ENCODE measurements at places on chromosomes 5 and 9.
A peak's percentile ranks its signal among the peaks of the same experiment; 100 is the strongest.

GRCh38 chr5:97412959-97413358, 229.9 kb upstream of the RIOK2 start:
- DNase-seq: no peak

DNA sequence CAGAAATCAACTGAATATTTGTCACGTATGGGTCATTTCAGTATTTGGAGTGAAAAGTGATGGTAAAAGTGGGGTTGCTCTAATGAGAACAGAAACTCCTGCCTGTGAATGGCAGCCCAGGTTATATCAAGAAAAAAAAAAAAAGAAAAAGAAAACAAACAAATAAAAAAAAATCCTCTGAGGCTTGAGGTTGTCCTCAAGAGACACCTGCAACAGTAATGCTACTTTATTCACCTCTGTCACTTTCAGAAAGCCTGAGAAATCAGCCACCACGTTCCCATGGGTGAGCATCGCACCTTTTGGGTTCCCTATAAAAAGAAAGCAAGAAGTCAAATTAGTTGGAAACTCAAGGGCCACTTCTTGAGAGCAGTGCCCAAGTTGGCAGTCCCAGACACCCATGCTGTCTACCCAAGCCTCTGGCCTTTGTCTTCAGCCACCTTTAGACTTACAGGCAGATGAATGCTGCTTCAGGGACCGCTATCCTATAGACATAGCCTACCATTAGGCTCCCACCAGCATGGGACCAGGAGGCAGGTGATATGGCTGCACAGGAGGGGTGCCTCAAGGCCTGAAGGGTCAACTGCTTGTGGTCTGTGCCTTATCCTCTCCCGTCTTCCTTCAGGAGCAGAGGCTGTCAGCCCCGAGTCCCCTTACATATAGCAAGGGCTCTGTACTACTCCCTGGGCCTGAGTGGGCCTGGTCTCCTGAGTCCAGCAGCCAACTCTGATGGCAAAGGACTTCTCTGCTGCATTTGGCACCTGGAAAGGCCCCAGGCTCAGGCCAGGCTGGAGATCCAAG, 31.1 kb upstream of the MEIKIN start:
- DNase-seq: no peak

GRCh38 chr9:127778280-127779135, at the start of gene SH2D3C:
SH2D3C (minus strand) TSS chr9:127778666; CDS start chr9:127778627, 39 bp downstream.
- DNase-seq: no peak

- DNase-seq: no peak
These were observed 37.5 kb upstream of the PTGS1 start for GRCh38 chr9:122333169-122333808.

DNA sequence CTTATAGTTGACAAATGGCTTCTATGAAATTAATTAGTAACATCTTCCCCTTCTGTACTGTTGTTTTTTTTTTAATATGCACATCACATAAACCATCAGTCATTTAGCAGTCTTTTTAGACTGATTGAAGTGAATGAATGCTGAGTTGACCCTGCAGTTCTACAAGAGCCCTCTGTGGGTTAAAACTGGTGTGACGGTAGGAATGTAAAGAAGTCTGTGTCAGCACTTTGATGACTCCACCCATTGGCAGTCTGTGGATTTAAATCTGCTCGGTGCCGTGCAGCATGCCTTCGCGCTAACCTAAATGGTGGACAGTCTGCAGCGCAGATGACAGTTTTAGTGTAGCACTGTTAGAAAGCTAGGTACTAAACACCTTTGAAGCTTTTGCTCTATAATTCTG, 3.1 kb downstream of the GTF3C4 start:
- DNase-seq: no peak

GRCh38 chr5:67153292-67153691, 43.3 kb downstream of the CD180 start:
- DNase-seq: no peak

DNA sequence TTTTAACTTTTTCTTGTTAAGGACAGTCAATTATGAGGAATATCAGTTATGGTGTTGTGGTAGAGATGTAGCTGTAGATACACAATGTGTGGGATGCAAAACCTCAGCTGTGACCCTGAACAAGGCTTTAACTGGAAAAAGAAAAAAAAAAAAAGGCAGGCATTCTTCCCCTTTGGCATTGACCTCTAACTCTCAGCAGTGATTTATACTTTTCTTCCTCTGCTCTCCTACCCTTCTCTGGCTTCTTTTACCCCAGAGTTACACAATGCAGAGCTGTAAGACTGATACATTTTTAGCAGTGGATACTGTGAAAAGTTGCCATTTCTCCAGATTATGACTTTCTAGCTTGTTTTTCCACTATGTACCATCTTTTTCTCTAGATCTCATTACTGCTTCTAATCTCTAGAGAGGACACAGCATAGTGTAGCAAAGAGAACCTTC, 2.0 kb downstream of the CTNNAL1 start:
- no peak for DNase-seq

DNA sequence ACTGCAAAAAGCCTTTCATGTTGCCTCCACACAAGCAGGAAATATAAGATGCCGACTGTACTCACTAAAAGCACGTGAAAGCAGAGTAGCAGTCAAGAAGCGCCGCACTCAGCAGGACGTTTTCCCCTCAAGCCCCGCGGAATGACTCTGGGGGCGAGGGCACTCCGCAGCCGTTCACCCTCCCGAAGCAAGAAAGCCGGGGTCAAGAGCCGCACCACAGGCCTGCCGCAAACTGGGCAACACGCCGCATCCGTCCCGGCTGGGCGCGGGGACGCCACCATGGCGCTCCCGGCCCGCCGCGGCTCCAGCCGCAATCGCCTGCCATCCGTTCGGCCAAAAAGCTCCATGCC, 364 bp downstream of the RPS6 start:
- no peak for DNase-seq

- no peak for DNase-seq
These were observed 13.3 kb downstream of the SLC25A46 start for GRCh38 chr5:110751902-110752762.

DNA sequence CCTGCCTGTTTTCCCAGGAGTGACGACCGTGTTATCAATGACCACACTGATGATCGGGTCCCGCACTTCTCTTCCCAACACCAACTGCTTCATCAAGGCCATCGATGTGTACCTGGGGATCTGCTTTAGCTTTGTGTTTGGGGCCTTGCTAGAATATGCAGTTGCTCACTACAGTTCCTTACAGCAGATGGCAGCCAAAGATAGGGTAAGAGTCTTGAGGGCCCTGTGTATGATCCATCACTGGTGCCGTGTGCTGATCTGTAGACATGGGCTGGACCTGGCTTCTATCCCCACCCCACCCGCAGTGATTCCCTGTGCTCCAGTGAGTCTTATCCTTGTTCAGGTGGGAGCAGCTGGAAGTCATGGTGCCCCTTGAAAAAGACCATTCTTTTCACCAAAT, 26.0 kb downstream of the GABRP start:
- DNase-seq: no peak

- peak; percentile 54 for DNase-seq
These were observed 187.5 kb downstream of the TMEM38B start for GRCh38 chr9:105881654-105882349.

DNA sequence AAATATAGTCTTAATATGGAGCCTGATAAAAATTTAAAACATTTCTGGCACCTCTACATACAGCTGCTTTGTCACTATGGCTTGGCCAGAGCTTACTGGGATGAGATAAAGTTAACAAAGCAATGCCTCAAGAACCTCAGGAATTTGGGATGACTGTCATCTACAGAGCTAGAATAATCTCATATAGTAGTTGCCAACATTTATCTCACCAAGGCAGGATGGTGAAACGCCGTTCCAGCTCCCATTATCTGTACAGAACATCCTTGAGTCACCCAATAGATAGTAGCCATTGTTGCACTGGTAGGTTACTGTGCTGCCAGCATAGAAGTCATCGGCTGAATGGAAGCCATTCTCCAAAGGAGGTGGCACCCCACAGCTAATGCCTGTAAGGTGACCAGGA, 94.6 kb upstream of the TXNDC8 start:
- DNase-seq: no peak

GRCh38 chr9:77589046-77589795, 58.9 kb downstream of the GNA14 start:
- DNase-seq: no peak

- DNase-seq: no peak
These were observed 215.2 kb downstream of the AUH start for GRCh38 chr9:91146391-91147019.

DNA sequence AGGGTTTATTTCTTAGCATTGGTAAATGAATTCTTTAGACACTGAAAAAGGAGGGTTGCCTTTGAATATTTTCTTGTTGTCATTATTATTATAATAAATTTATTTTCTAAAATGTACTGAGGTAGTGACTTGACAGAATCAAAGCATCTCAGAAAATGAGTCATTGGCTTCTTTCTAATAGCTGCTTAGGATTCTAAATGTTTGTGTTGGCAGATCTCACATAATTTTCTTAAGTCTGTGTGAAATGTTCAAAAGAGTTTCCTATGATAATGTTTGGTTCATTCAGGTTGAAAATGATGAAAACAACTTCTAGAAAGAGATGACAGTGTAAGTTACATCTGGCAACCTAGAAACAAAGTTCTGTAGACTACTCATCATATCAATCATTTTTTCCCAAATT, 69.7 kb downstream of the SH3GL2 start:
- no peak for DNase-seq

DNA sequence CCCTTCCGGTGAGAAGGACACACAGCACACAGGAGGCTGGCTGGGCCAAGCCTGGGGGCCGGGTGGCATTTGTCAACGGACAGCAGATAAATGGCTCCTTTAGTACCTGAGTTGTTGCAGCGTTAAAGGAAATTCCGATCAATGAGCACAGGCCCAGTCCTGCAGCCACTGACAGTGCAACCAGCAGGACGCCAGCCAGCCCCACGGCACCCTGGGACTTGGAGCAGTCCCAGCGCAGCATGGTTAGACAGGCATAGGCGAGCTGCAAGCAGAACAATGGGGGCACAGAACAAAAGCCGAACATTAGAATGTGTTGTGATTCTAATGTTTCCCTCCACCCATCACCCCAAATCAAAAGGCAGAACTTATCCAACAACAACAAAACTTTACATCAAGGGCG, 39.3 kb downstream of the PTCH1 start:
- DNase-seq: no peak

GRCh38 chr5:111863801-111864200, 106.8 kb upstream of the NREP start:
- no peak for DNase-seq

- no peak for DNase-seq
These were observed 219.1 kb downstream of the NDUFS4 start for GRCh38 chr5:53779541-53779981.

DNA sequence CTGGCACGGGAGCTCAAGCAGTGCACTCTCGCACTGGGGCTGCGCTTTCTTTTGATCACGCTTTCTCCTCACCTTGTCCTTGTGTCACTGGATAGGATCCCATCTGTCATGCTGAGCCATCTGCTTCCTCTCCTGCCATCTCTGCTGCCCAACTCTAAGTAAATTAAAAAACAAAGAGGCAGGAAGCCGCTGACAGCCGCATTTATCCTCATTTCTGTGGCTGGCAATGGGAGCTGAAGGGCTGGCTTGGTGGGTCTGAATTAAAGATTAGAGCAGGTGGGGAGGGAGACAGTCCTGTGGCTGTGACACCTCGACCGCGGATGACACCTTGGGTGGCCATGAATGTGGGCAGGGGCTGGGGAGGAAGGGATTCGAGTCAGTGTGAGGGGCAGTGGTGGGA, 159.2 kb upstream of the ALDH1B1 start:
- DNase-seq: no peak

DNA sequence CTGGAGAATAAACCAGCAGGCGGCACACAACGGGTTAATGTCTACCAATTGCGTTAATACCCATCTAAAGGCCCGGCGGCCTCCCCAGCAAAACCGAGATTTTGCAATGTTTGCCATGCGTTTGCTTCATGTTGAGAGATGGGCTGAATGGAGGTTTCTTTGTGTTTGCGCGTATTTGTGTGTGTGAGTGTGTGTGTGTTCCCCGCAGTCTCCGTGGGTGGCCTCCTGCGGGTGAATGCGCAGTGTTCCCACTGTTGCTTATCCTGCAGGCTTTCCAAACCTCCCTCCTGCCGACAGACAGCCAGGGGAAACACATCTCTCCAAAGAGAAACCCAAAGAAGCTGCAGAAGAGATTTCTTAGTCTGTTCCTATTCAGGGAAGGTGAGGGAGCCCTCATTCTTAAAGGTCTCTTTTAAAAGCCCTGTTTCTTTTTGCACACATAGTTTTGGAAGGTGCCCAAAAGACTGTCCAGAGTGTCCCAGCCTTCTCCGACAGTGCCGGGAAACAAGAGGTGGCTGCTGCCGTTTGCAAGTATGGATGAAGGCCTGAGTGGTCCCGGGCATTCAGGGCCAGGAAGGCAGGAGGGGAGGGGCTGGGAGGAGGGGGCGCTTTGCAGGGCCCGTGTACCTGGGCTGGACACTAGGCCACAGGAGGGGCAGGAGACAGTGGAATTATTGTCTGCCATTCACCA, 103.8 kb upstream of the ERCC6L2 start:
- DNase-seq: no peak

DNA sequence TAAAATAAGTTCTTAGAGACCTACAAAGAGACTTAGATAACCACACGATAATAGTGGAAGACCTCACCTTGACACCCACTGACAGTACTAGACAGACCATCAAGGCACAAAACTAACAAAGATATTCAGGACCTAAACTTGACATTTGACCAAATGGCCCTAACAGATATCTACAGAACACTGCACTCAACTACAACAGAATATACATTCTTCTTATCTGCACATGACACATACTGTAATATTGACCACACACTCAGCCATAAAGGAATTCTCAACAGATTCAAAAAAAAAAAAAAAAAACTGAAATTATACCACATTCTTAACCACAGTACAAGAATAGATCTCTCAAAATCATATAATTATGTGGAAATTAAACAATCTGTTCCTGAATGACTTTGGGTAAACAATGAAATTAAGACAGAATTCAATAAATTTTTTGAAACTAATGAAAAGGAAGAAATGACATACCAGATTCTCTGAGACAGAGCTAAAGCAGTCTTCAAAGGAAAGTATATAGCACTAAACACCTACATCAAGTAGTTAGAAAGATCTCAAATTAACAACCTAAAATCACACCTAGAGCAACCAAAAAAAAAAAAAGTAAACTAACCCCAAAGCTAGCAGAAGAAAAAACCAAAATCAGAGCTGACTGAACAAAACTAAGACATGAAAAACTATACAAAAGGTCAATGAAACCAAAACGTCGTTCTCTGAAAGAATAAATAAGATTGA, 362.3 kb upstream of the POU5F2 start:
- DNase-seq: no peak

DNA sequence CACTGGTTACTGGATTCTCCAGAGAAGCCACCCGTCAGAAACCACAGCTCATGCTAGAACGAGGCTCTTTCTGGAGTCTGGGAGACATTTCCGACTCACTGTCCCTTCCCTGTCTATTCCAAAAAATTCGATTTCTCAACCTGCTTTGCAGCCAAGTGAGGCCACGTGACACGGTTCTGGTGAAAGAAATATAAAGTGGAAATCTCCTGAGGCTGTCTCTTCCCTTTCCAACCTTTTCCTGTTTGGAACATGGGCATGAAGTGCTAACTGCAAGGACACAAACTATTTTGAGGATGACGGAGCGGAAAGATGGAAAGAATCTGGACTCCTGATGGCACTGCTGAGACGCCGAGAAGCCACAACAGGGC, 6.1 kb upstream of the PTGS1 start:
- no peak for DNase-seq

Measured in omental fat pad (tissue), 4 donors.